Kidney glomerular epithelial cell (primary cell): ENCODE measurements at places on chromosomes 3 and 15.
A peak's percentile ranks its signal among the peaks of the same experiment; 100 is the strongest.

DNA sequence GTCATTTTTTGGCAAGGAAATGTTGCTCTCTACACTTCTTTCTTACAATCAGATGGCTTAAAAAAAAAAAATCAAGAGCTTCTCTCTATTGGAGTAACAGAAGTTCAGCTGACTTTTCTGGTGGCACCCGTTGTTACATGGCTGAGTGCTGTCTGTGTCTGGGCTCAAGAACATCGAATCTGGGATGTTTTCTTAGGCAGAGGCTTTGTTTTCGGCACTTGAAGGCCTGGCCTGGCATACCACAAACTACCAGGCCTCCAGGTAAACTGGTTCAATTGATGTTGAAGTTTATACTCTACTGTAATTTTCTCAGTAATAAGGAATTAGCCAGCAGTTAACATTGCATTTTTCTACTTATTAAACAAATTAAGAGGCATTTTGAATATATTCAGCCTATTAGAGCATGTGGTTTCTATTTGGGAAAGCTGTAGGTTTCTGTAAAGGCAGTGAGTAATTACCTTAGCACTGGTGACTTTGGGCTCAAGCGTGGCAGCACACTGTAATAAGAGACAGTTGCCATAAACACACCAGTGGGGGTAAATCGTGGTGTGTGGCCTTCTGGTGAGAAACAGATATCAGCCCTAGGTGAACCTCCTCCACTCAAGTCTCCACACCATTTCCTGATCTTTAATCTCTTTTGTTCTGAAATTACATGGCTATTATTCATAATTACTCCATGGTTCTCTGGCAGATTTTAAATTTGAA lies 544.7 kb downstream of the MECOM start:
- peak; percentile 10 for DNase-seq

DNA sequence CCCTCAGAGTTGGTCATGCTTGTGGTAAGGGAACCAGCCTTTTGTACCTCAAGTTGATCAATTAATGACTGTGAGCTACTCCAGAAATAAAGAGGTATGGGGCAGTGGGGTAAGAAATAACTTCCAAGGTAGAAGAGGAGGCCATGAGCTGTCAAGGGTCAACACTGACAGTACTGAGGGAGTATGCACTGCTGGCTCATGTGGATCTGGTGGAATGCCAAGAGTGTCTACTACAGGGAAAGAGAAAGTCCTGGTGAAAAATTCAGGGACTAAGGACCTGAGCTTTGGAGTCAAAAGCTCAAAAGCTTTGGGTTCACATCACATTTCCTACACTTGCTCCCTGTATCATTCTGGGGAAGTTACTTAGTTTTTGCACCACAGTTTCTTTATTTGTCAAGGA lies 154.9 kb downstream of the SEMA6D start:
- DNase-seq: no peak

DNA sequence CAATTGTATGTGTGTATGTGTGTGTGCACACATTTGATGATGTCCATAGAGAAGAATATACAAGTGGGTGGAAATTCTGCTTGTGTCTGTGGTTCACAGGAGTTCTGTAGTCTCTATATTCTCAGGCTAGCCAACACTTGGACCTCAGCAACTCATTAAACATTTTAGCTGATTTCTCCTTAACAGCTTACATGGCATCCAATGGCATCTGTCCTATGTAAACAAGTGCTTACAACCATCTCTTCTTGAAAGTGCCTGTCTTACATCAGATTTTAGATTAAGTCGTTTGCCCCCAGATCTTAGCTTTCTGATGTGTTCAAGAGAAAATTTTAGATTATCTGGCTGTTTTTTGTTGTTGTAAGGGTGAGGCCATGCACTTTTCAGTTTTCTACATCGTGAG lies 29.0 kb downstream of the ZNF662 start:
- DNase-seq: no peak

GRCh38 chr3:108791473-108791872 lies 31.1 kb upstream of the TRAT1 start:
- DNase-seq: no peak

DNA sequence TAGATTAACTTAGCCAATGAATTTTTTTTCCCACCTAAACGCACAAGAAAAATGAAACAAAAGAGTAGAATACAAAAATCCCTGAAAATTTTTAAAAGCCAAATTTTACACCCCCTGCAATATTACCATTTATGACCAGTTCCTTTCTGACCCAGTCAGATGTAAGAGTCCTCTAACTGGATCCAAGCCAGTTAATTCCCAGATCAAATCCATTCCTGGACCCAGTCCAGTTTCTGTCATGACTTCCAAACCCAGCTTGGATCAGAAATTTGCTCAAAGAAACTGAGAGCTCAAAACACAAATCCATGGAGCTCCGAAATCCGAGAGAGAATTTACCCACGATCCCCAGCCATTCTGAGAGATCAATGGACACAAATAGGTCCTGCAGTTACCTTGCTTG lies 17.0 kb upstream of the ALDH1L1 start:
- no peak for DNase-seq

- DNase-seq: no peak
These were observed 247.2 kb downstream of the SLC9A9 start for GRCh38 chr3:143600756-143601718.

DNA sequence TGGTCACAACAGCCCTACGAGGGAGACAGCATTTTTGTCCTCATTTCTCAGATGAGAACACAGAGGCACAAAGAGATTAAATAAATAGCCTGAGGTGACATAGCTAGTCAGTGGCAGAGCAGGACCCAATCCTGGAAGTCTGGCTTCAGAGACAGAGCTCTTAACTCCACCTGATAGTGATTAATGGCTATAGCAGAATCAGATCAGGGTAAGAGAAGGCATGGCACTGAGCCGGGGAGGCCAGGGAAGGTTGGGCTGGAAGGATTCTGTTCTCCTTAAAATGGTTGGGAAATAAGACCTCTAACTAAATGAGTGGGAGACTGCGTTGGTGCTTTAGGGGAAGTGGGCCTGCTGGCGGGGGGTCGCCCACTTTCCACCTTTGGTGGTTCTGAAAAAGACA lies 104.5 kb downstream of the VGLL4 start:
- DNase-seq: no peak

- DNase-seq: peak; percentile 1
These were observed 38.6 kb downstream of the CRYBG3 start for GRCh38 chr3:97860364-97860763.

DNA sequence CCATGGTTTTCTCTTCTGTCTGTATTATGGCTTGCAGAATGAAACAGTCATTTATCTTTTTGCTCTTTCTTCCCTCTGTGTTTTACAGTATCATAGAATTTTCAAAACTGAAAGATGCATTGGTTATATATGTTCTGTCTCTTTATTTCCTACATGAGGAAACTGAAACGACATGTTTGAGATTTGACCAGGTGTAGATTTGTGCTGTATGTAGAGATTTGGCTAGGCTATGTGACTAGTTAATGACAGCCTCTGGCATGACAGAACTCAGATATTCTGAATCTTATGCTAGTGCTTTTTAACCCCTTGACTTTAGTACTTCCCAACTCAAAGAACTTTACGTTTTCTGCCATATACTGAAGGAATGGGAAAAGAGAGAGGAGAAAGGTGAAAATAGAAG lies 151.0 kb downstream of the TCF12 start:
- no peak for DNase-seq

DNA sequence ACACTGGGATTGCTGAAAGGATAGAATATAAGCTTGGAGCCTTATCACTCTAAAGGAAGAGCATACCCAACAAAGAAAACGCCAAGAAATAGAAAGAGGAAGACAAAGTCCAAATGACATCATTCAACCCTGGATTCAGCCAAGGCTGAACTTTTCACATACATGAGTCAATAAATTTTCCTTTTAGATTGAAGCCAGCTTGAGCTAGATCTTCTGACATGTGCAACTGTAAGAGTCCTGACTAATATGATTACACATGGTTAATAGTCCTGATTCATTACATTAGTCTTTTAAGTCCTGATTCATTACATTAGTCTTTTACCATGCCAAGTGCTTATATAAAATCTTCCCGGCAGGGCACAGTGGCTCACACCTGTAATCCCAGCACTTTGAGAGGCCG lies 13.6 kb upstream of the DENND6A start:
- peak; percentile 55 for DNase-seq

DNA sequence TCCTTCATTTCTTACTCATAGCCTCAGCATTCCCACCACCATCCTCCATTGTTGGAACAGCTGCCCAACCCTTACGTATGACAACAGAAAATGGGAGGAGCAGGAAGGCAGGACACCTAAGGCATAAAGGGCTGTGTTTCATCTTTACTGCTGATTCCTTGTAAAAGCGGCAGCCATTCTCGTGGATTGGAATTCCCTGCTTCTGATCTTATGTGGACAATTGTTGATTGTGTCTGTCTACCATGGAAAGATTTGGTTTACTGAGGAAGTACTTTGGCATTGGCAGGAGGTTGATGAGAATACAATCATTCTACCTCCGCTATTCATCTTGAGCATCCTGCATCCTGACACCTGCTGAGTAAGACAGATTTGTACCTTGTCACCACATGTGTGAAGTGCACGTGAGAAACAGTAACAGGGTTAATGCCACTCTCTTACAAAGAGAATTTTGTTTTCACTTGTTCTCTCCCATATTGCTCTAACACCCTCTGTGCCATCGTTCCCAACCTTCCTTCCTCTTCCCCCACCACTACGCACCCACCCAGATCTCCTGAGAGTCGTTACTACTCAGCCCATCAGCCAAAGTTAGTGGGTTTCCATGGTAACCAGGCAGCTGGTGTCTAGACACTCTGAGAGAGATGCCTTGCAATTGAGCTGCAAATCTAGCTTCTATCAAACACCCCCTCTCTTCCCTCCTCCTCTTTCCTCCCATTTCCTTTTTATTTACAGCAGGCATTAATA lies 75.7 kb downstream of the GAP43 start:
- DNase-seq: no peak

GRCh38 chr3:125142940-125143339 lies 69.6 kb downstream of the SLC12A8 start:
- no peak for DNase-seq

- DNase-seq: no peak
These were observed 79.3 kb downstream of the CGGBP1 start for GRCh38 chr3:87979527-87979926.

GRCh38 chr3:61956236-61956635 lies 394.9 kb downstream of the PTPRG start:
- DNase-seq: peak; percentile 43

- peak; percentile 76 for DNase-seq
These were observed 11.1 kb downstream of the RUVBL1 start for GRCh38 chr3:128112357-128112968.

DNA sequence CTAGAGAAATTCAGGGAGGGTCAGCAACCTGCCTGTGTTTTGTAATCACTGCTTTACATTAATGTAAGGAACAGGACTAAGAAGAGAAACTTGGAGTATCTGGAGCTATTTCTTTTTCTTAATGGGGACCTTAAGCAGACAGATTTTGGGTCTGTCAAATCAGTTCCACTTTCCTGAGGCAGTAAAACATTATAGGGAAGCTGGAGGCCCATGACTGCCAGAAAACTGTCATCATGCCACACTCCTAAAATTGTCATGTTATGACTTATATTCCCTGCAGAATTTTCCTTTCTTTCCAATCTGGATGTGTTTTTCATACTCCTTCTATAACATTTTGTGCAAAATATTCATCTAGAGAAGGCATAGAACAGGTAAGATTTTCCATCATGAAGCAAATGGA lies 28.8 kb downstream of the DGKG start:
- no peak for DNase-seq

- peak; percentile 20 for DNase-seq
These were observed 84.7 kb downstream of the NCEH1 start for GRCh38 chr3:172626021-172626640.

DNA sequence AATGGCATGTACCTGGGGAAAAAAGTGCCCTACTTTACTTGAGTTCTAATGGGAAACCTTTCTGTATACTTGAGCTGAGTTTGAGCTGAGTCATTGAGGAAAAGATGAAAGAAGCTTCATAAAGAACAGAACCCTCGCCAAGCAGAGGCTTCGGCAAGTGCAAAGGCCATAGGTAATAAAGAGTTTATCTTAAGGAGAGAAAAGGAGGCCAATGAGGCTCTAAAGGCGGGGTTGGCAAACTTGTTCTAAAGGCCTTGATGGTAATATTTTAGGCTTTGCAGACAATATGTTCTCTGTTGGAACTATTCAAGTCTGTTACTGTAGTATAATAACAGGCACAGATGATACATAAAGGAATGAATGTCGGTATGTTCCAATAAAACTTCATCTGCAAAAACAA lies 17.6 kb upstream of the TRAT1 start:
- DNase-seq: no peak

DNA sequence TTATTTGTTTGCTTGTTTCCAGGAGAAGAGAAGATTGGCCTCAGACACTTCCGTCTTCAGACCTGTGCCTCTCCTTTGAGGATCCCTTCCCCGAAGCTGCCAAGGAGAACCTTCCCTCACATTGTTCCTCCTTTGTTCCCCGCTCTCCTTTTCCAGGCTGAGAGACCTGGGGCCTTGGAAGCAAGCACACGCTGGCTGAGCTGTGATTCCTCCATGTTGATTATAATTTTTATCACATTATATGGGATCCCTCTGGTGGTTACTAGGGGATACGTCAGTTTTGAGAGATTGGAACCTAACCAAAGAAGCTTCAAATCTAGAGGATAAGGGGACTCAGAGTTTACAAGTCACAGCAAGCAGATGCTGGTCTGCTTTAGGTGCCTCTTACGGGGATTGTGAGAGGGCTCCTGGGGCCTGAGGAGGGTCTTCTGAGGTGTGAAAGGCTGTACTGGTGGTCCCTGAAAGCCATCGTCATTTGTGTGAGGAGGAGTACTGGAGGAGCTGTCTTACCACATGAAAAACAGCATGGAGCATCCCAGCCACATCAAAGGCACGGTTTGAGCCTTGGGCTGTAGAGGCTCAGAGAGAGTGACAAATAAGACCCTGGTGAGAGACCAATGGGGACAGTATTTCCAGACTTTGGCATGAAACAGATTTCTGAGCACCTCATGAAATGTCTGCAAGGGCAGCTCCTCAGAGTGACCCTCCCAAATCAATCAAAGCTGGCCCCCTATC lies 760.1 kb upstream of the CFAP20DC start:
- DNase-seq: peak; percentile 25

DNA sequence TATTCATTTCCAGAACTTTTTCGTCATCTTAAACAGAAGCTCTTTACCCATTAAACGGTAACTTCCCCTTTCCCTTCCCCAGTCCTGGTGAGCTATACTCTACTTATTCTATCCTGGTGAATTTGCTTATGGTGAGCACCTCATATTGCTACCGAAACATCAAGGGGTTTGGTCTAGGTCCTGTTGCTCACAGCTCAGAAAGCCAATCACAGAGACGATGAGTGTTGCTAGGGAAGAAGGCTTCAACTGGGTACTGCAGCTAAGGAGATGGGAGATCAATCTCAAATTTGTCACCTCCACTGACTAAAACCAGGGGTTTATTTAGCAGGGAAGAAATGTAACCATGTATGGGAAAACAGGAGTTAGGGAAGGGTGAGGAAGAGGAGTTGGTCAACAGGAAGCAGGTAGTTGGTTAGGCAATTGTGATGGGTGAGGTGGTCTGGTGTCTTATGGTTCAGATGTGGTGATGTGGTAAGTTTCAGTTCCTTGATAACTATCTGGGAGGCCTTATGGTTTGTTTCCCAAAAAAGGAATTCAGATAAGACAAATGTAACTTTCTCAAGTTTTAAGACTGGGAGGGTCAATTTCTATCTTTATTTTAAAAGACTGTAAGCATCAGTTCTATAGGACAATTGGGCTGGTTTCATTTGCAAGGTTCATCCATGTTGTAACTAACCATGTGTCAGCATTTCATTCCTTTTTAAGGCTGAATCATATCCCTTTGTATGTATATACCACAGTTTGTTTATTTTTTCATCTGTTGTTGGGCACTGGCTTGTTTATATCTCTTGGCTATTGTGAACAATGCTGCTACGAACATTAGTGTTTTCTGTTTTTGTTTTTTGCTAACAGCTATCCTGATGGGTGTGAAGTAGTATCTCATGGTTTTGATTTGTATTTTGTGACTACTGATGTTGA lies 24.3 kb downstream of the ARHGAP11B start:
- no peak for DNase-seq
